ENCODE measurements at places on chromosomes 5 and 9.

GRCh38 chr9:129483415-129484351 lies 137.2 kb downstream of the C9orf50 start:
- no peak for DNase-seq

GRCh38 chr9:15873573-15874177 lies 320.8 kb downstream of the CCDC171 start:
- no peak for DNase-seq

- DNase-seq: no peak
Observed at GRCh38 chr5:74916831-74917710, 50.9 kb upstream of the FAM169A start.

- no peak for DNase-seq
Observed at GRCh38 chr5:32217886-32218396, 43.8 kb upstream of the GOLPH3 start.

DNA sequence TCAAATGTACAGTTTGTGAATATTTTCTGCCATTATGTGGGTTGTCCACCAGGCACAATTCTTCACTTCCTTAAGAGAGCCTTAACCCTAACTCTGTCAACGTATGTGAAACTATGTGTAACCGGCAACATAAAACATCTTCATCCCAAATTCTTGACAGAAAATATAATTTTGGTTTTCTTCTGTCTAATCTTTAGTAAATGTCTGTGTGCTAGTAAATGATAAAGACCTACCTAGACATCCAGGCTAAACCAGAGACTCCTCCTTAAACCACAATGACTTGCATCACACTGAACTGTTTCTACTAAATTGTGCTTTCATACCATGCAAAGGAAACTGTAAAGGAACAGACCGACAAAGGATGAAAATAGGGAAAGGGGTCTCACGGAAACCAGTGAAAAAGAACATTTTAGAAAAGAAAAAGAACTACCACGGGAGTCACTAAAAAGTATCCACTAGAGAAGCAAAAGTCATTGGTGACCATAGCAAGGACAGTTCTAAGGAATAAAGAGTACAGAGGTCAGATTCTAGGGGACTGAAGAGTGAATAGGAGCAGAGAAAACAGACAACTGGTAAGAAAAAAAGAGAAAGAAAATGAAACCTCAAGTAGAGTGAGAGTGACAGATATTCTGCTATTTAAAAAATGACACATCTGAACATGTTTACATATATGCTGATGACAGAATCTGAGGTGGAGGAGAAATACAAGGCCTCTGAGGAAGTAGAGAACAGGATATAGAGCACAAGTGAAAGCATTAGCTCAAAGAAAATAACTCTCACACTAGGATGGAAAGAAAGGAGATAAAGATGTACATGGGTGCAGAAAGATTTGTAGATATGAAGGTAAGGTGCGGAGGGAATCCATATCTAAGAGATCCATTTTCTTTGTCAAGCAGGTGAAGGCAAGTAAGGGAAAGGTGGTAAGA lies 49.4 kb downstream of the FNIP1 start:
- DNase-seq: no peak

DNA sequence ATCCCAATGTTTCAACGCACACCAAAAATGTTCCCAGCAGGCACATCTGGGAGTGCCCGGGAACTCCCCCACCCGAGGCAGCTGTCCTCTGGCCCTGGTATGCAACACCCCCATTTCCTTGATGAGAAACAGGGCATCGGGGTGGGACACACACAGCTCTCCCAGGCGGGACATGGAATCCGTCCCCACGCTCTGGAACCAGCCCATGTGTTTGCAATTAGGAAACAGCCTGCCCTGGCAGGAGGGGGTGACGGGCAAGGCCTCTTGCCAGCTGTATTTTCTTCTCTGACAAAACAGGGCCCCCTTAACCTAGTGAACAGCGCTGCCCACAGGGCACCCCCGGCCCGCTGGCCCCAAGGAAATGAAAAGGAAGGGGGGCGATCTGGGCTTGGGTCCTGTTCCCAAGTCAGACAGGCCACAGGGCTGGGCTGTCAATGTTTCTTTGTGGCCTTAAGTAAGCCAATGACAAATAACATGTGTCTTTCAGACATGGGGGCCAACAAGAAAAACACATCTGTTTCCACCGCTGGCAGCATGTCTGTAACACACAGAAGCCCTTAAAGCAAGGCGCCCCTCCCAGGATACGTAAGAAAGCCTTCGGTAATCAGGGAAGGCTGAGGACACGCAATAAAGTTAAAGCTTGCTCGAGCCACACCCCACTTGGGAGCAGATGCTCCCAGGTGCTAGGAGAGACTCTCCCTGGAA lies 125.3 kb downstream of the ROR2 start:
- no peak for DNase-seq

GRCh38 chr9:136103651-136104487 lies 8.8 kb upstream of the NACC2 start:
- DNase-seq: no peak

DNA sequence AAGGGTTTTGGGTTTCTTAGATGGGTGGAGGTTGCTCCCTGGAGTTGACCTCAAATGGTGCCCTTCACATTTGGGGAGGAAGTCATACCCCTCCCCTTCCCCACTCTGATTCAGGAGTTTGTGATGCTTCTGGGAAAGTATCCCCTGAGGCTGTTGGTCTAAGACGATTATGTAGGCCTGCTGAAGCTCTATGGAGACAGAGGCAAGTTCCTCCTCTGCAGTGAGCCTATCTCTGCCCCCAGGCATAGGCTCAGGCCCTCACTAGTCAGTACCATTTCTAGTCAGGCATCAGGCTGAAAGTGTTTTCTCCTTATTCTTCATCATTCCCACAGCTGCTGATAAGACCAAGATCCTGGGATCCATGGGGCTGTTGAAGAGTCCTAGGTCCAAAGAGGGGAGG lies 271.6 kb upstream of the NUDT12 start:
- DNase-seq: no peak

DNA sequence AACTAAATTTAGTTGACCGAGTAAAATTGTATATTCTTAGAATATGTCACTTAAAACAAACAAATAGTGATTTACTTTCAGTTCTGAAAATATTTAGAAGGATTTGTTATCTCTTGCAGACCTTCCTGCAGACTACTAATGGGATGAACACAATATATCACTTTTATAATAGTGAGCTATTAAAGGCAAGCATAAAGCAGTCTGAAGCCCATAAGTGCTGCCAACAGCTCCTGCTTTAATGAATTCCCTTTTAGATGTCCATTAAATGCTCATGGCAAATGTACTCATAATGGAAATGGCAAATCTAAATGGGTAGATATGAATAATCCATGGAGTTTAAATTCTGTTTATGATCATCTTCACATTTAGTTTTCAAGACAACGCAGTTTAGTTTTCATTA lies 170.2 kb downstream of the RANBP17 start:
- no peak for DNase-seq

GRCh38 chr9:9792144-9792857 lies 820.5 kb downstream of the PTPRD start:
- DNase-seq: no peak

- no peak for DNase-seq
Observed at GRCh38 chr5:111887706-111888105, 130.7 kb upstream of the NREP start.
